ENCODE measurements at places on chromosomes 1 and 21. TPM values are rescaled to one million over a fixed set of nuclear protein-coding genes. Genes with fewer than 3 reads are reported as not detected.

Gene HCRTR1
- total RNA-seq, result 0.06 TPM

Gene OLFM3
- total RNA-seq, result 3.7 TPM

Gene PRAMEF8
- total RNA-seq, result not detected

Gene CRP
- total RNA-seq, result not detected

Gene CDA
- 0.96 TPM for total RNA-seq

Gene GCSAML
- total RNA-seq, result not detected

Gene AIRE
- total RNA-seq, result not detected

Gene SLC22A15
- total RNA-seq, result 1.9 TPM

Gene NR5A2
- not detected for total RNA-seq

Gene OR2T33
- total RNA-seq, result not detected

Gene ADORA1
- total RNA-seq, result 3.2 TPM

Gene OR2T35
- total RNA-seq, result not detected

Gene CDKN2C
- 0.65 TPM for total RNA-seq

Gene FAM151A
- not detected for total RNA-seq

Gene ZNF593OS
- total RNA-seq, result 2.1 TPM

Gene ZSWIM5
- total RNA-seq, result 5.8 TPM

Gene PCP4
- 0.81 TPM for total RNA-seq

Gene C4BPB
- not detected for total RNA-seq

Gene TNFAIP8L2
- total RNA-seq, result not detected

Gene FASLG
- not detected for total RNA-seq

Gene DYRK1A
- total RNA-seq, result 108 TPM
